ENCODE measurements at places on chromosomes 13 and 19. TPM values are rescaled to one million over a fixed set of nuclear protein-coding genes. Genes with fewer than 3 reads are reported as not detected.

- no peak for DNase-seq
Measured at GRCh38 chr13:29190298-29190697, 370.2 kb downstream of the MTUS2 start.

GRCh38 chr13:23377579-23377978 is 55.9 kb downstream of the SACS start:
- DNase-seq: no peak

GRCh38 chr13:78562237-78562889 is 41.0 kb downstream of the POU4F1 start:
- no peak for DNase-seq

DNA sequence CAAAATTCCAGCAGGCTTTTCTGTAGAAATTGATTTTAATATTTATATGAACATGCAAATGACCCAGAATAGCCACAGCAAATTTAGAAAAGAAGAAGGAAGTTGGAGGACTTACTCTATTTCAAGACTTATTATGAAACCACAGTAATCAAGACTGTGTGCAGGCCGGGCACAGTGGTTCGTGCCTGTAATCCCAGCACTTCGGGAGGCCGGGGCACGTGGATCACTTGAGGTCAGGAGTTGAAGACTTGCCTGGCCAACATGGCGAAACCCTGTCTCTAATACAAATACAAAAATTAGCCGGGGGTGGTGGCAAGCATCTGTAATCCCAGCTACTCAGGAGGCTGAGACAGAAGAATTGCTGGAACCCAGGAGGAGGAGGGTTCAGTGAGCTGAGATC is 6.0 kb upstream of the FFAR2 start:
- DNase-seq: no peak

CLDND2 gene
- total RNA-seq: not detected

DNA sequence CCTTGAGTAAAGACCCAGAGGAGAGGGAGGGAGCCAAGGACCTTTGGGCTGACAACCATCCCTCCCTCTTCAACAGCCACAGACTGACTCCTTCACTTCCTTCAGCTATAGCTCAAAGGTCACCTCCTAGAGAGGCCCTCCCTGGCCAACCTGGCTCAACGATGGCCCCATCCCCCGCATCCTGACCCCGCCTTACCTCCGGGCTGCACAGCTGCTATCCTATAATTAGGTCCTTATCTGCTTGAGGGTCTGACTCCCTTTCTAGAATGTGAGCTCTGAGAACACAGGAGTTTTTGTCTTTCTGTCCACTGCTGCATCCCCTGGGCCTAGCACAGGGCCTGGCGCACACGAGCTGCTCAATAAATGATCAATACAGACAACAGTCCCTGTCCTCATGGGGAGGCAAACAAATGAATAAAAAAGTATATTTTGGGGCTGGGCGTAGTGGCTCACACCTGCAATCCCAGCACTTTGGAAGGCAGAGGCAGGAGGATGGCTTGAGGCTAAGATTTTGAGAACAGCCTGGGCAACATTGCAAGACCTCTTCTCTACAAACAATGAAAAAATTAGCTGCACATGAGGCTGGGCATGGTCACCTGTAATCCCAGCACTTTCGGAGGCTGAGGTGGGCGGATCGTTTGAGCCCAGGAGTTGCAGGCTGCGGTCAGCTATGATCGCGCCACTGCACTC is 6.6 kb upstream of the LGALS4 start:
- no peak for DNase-seq

CCDC122 gene
- total RNA-seq: 7.1 TPM

DNA sequence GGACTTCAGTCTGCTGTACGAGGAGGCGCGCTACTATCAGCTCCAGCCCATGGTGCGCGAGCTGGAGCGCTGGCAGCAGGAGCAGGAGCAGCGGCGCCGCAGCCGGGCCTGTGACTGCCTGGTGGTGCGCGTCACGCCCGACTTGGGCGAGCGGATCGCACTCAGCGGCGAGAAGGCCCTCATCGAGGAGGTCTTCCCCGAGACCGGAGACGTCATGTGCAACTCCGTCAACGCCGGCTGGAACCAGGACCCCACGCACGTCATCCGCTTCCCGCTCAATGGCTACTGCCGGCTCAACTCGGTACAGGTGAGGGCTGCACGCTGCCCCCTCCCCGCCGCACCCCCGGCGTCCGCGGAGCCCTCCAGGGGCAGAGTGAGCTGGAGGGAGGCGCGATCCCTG is 14.6 kb downstream of the KCTD15 start:
- no peak for DNase-seq

MYO16 gene
- total RNA-seq: 1.4 TPM

DNA sequence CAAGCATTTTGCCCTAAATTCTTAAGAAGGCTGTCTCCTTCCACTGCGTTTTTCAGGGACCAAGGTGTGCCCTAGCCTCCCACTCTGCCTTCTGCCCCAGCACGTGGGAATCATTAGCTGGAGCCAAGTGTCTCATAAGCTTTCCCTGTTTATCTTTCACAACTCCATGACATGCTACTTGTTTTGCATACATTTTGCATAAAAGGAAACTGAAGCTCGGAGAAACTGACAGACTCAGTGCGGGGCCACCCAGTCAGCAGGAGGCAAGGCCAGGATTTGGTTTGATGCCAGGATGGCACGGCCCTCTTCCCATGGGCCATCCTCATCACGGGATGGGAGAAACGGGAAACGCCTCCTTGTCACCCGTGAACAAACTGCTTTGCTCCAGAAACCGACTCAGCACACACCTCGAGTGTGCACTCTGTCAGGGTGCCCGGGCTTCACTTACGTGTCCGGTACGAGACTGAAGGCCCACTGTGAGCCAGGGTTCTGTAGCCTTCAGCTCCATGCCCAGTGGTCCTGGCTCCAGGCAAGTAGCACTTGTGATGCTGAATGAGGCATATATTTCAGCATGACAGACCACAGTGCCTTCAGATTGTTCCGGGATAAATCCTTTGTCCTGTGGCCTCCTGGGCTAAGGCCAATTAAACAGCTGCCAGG is 9.6 kb downstream of the CEBPA start:
- DNase-seq: no peak

GRCh38 chr13:97212601-97213040 is 9.5 kb upstream of the MBNL2 start:
- DNase-seq: peak; percentile 23

GRCh38 chr19:15639596-15639995 is 1.1 kb upstream of the CYP4F3 start:
- no peak for DNase-seq

- no peak for DNase-seq
Measured at GRCh38 chr13:111322916-111323331, 2.5 kb downstream of the TEX29 start.

GRCh38 chr13:60727140-60727539 is 330.1 kb downstream of the TDRD3 start:
- no peak for DNase-seq

GRCh38 chr13:37681281-37682032 is 82.9 kb upstream of the POSTN start:
- no peak for DNase-seq

DNA sequence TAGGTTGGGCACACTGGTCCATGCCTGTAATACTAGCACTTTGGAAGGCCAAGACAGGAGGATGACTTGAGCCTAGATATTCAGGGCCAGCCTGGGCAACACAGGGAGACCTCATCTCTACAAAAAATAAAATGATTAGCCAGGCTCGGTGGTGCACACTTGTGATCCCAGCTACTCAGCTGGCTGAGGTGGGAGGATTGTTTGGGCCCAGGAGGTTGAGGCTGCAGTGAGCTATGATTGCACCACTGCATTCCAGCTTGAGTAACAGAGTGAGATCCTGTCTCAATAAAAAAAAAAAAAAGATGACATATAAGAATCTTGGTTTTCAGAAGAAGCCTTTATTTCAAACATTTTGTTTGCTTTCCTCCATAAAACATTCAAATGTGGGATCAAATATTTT is 178.0 kb downstream of the LIG4 start:
- no peak for DNase-seq

ZMYM5 gene
- total RNA-seq: 17.3 TPM

ZNF154 gene
- total RNA-seq: 23.2 TPM

GRCh38 chr13:44044547-44045179 is 165.0 kb downstream of the LACC1 start:
- no peak for DNase-seq

- no peak for DNase-seq
Measured at GRCh38 chr13:100625447-100625846, 36.9 kb upstream of the GGACT start.

SERPINE3 gene
- total RNA-seq: not detected

GRCh38 chr13:50014386-50014785 is 858 bp upstream of the KCNRG start:
- no peak for DNase-seq

MCOLN1 gene
- 24.2 TPM for total RNA-seq

- no peak for DNase-seq
Measured at GRCh38 chr19:41940731-41941409, 12.6 kb upstream of the ERFL start.

GRCh38 chr13:51822106-51822815 is 18.3 kb upstream of the DHRS12 start:
- no peak for DNase-seq

DNA sequence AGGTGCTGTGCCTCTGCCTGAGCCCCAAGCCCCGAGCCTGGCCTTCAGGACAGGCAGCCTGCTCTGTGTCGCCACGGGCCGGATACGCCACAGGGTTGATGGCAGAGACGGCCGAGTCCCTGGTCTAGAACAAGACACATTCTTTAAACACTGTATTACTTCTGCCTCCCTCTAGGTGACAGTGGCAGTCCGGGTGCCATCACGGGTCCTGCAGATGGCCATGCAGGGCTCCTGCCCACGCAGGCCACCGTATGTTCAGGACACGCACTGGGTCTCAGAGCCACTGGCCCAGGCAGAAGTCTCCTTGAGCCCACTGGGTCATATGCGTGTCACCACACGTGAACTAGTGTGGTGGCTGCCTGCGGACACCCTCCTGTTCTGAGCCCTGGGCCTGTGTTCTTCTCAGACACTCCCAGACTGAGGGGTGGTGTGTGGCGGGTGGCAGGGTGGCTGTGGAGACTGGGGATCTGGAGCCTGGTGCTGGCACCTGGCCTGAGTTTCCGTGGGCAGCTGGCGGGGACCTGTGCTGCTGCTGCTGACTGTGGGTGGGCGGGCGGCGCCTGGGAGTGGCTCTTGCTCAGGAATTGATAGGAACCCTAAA is 4.4 kb downstream of the PLEKHJ1 start:
- no peak for DNase-seq

DNA sequence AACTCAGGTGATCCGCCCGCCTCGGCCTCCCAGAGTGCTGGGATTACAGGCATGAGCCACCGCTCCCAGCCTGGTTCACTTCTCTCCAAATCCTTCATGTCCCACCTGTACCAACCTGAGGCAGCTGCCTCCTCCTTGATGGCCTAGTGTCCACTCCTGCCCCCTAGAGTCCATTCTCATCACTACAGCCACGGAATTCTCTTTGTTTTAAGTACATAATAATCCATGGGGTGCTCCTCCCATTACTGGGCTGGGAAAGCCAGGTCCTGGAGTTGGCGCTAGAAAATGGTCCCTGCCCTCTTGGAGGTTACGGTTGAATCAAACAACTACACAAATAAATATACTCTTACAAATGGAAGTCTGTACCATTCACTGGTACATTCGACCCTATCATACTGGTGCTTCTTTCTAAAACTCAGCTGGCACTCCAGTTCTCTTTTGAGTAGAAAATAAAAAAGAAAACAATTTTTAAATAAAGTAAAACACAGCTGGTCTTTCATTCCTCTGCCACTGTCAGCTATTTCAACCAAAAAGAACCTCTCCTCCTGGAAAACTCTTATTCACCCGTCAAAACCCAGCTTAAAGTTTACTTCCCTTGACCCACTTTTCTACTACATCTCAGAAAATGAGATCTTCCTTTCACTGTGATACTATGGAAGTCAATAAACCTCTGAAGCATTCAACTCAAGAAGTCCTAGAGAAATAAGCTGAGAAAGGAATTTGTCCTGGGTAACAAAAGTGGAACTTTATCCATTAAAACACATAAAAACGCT is 22.4 kb upstream of the ARHGEF18 start:
- DNase-seq: no peak

PTGIR gene
- not detected for total RNA-seq

- DNase-seq: no peak
Measured at GRCh38 chr19:18300930-18301717, 19.7 kb upstream of the JUND start.

DNA sequence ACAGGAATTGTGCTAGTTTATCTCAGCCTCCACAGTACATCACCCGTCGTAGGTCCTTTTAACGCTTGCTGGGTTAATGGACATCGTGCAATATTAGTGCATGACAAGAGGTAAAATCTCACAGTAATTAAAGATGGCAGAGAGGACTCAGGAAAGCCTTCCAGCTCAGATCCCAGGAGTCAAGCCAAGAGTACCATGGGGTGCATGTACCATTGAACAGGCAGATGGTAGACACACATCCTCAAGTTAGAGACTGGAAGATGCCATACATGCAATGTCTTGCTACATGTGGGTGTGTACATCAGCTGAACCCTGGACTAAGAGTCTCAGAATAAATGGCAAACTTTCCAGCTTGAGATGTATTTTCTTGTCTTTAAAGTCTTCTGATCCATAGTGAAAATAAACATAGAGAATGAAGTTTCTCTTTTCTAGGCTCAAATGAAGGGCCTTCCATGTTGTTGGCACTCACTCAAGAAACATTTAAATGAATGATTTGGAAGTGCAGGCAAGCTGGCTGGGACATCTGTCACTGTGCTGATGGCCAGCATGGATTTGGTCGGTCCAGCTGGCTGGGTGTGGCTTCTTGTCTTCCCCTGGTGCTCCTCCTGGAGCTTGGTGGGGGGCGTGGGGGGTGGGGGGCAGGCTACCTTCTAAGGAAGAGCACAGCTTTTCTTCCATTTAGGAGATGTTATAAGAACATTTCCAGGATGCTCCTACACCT is 290.9 kb upstream of the MAB21L1 start:
- no peak for DNase-seq

- DNase-seq: no peak
Measured at GRCh38 chr13:73073050-73073449, 14.2 kb downstream of the KLF5 start.

ZNF229 gene
- 10.3 TPM for total RNA-seq

DNA sequence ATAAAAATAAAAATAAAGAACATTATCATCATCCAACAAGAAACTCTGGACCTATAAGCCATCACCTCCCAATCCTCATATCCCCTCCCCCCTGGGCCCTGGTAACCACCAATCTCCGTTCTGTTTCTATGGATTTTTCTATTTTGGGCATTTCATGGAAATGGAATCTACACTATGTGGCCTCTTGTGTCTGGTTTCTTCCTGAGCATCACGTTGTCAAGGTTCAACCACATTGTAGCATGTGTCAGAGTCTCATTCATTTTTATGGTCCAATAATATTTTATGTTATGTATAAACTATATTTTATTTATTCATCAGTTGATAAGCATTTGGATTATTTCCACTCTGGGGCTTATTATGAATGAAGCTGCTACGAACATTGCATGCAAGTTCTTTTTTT is 26.9 kb downstream of the SULT2B1 start:
- no peak for DNase-seq

PARP4 gene
- total RNA-seq: 31.8 TPM
